SK-N-SH (cell line): ENCODE measurements at places on chromosomes 12 and 14. TPM values are rescaled to one million over a fixed set of nuclear protein-coding genes. Genes with fewer than 3 reads are reported as not detected.
A peak's percentile ranks its signal among the peaks of the same experiment; 100 is the strongest.

Gene ESRRB
- polyA plus RNA-seq = 0.05 and 0.06 TPM in 2 replicates

Gene SYNDIG1L
- not detected in 2 replicates for polyA plus RNA-seq

Gene PPFIA2
- 0.47 TPM in 1 of 2 replicates, not detected in the other for polyA plus RNA-seq

Gene KIF26A
- polyA plus RNA-seq = 1.4 and 1.7 TPM in 2 replicates

Gene NTF3
- polyA plus RNA-seq = not detected in 2 replicates

Gene NANOG
- not detected in 2 replicates for polyA plus RNA-seq

Gene IFI27
- polyA plus RNA-seq = 1.2 and 2.4 TPM in 2 replicates

Gene ENDOU
- polyA plus RNA-seq = not detected in 2 replicates

Gene FERMT2
- polyA plus RNA-seq = 40.1 and 54.5 TPM in 2 replicates

GRCh38 chr12:12926571-12927071 lies 25.3 kb downstream of the GPRC5D start:
- no peak for DNase-seq

DNA sequence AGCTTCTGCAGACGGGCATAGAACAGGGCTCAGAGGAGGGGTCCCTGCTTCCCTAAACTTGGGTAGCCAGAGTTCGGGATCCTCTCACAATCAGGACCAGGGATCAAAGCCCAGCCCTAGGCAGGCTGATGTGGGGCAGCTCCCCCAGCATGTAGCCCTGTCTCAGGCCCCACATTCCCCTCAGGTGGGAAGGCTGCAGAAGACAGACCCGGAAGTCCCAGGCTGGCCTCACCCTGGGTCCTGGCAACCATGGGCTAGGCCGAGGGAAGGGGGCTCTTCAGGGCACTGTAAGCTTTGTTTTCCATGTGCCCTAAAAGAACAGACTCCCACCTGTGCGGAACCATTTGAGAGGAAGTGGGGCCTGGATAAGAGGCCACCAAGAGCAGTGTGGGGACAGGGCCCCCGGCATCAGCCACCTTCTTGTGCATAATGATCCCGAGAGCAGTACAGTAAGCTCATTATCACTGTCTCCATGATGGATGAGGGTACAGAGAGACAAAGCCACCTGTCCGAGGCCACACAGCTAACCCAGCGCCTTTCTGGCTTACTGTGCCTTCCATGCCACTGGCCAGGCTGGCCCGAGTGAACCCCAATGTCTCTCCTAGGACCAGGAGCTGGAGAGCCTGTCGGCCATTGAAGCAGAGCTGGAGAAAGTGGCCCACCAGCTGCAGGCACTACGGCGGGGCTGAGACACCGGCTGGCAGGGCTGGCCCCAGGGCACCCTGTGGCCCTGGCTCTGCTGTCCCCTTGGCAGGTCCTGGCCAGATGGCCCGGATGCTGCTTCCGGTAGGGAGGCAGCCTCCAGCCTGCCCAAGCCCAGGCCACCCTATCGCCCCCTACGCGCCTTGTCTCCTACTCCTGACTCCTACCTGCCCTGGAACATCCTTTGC lies 11.5 kb downstream of the CHGA start:
- peak; percentile 75 for DNase-seq

DNA sequence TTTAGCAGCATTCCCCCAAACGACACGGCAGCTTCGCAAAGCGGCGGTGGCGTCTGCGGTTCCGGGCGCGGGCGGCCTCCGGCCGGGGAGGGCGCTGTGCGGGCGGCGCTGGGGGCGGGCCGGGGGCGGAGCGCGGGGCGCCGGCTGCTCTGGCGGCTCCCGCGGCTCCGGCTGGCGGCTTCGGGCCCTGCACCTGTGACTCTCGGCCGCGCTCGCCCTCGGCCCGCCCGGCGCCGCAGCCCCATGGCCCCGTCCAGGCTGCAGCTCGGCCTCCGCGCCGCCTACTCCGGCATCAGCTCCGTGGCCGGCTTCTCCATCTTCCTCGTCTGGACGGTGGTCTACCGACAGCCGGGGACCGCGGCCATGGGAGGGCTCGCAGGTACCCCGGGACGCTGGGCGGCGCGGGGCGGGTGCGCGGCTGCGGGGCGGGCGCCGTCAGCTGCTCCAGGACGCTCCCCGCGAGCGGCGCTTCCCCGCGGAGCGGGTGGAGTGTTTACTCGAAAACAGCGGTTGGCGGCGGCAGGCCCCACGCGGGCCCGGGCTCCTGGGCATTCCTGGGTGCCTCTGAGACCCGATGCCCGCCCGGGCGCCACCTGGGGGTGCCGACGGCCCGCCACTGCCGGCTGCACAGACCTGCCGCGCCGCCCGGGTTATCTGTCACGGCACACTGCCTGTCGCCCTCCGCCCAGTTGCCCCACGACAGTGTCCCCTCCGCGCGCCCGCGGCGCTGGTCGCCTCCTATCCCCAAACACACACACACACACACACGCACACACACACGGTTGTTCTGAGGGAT lies at the start of gene SLC48A1:
Gene SLC48A1, plus strand, starts transcription at position 177 of the 796 bp plus-strand sequence. Its CDS starts 67 bp downstream, at position 244.
- DNase-seq = peak; percentile 97

- no peak for DNase-seq
These were observed 14.4 kb downstream of the HHIPL1 start for GRCh38 chr14:99659333-99659741.

- no peak for DNase-seq
These were observed 15.7 kb downstream of the OSBPL8 start for GRCh38 chr12:76543813-76544347.

GRCh38 chr12:55850893-55851292 lies 8.2 kb upstream of the MMP19 start:
- no peak for DNase-seq

DNA sequence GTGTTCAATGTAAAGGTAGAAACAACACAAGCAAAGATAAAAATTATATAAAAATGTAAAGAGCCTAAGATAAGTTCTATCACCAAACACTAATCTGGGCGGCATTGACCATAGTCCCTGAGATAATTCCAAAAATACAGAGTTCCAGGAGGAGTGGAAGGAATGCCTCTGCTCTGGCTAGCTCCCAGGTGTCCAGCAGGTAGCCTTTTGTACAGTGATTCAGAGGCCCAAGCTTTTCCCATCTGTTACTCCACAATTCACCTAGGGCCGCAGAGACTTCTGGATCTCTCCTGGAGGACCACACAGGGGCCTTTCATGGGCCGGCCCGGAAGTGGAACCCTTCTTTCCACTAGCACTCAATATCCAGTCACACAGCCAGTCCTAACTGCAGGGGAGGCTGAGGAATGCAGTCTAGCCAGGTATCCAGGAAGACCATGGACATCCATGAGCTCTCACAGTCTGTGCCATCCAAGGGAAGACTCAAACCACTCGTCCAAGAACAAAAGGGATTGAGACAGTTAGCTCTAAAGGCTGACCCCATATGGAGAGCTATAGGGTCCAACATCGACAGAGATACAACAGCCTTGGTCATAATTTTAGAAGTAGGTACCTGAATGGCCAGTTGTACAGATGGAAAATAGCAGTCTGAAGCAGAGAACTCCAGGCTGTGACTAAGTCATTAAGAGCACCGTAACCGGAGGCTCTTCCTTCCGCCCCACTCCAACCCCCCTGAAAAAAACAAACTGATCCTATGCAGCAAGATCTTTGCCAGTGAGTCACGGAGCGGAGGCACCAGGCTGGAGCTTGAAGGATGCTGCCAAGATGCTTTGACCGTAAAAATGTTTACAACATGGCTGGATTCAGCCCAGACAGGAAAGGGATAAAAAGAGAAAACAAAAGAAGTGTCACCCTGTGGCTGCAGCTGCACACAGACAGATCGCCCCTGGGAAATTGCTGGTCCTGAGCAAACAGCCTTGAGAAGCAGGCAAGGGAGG lies 204.8 kb downstream of the NUAK1 start:
- DNase-seq = peak; percentile 4

DNA sequence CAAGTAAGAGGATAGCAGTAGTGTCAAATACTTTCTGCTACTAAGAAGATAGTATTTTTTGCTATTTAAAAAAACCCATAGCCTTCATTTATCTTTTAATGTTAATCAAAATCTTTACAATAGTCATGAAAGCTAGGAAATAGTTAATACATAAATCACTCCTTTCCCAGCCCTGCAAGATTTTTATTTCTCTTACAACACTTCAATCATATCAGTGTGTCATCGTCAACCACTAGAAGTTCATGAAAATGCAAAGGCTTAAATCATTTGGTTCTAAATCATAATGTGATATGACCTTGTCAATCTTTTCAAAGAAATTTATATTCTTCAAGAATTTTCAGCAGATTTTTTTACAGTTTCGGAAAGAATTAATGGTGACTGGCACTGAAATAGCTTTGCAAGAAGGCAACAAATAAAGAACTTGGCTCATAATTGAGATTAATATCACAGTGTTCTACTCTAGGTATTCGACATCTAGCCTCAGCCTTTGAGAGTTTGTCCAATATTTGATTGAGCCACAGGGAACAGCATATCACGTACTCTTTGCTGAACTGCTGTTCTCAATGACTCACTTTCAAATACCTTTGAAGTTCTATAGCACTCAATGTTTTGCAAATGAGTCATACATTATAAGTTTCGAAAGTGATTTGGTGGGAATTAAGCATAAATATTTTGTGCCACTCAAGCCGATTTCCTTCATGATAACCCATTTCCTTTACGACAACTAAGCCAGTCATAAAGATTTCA lies 384.0 kb upstream of the FOXG1 start:
- no peak for DNase-seq

DNA sequence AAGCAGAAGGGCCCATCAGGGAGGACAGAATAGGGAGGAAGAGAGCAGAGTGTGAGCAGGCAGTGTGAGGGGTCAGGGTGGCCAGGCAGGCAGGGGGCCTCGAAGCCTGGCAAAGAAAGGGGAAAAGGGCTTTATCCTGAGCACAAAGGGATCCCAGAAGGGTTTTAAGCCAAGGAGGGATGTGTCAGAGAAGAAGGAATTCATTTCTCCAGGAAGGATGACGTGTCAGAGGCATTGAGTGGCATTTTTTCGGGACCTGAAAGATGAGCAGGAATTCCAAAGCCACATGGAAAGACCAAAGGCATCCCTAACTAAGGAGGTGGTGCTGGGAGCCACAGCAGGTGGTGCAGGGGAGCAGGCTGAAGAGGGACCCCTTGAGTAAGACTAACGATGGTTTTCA lies 132.1 kb downstream of the DICER1 start:
- DNase-seq = no peak

- no peak for DNase-seq
These were observed 3.0 kb upstream of the CORO1C start for GRCh38 chr12:108734200-108734906.

- peak; percentile 21 for DNase-seq
These were observed 10.7 kb downstream of the DAAM1 start for GRCh38 chr14:59199205-59199604.

DNA sequence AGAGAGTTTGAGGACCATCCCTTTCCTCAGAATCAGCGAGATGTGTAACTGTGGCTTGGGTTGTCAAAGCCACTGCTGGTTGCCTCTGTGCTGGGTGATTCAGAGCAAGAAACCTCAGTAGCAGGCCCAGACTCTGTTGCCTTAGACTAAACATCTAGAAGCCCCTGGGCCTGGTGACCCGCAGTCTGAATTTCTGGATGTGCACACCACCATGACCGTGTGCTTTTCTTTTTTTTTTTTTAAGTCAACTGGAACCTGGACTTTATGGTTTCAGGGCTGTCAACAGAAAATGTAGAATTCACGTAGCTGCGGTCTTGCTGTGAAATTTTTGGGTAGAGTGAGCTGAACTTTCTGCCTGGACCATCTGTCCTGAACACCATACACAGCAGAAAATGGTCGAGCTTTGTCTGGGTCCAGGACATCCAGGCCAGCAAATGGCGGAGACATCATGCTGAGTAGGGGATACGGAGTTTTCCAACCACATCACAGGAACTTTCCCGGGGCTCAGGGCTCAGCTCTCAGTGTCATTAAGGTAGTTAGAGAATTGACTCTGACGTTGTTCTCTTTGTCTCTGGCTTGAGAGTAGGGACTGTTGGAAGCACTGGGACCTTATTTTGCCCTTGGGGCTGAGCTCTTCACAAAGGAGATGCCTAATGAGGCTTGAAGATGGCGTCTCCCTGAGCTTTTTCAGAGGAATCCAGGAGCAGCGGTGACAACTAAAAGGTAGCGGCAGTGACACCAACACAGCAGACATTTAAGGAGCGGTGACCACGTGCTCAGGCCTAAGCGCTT lies 23.0 kb upstream of the BATF start:
- DNase-seq = no peak

DNA sequence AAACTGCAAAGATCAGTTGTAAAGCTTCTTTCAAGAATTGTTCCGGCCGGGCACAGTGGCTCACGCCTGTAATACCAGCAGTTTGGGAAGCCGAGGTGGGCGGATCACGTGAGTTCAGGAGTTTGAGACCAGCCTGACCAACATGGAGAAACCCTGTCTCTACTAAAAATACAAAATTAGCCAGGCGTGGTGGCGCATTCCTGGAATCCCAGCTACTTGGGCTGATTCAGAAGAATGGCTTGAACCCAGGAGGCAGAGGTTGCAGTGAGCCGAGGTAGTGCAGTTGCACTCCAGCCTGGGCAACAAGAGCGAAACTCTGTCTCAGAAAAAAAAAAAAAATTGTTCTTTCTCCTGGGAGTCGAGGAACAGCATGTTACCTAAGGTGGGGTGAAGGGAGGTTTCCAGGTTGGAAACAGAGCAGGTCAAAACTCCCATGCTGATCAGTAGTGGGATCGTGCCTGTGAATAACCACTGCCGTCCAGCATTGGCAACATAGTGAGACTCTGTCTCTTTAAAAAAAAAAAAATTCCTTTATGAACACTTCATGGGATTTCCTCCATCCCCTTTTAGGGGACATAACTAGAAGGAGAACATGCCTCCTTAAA lies 13.9 kb downstream of the FBXO34 start:
- DNase-seq = no peak

GRCh38 chr12:111672822-111673381 lies 12.9 kb downstream of the BRAP start:
- DNase-seq = no peak

- no peak for DNase-seq
These were observed 1.3 kb upstream of the GNG2 start for GRCh38 chr14:51859131-51859530.

DNA sequence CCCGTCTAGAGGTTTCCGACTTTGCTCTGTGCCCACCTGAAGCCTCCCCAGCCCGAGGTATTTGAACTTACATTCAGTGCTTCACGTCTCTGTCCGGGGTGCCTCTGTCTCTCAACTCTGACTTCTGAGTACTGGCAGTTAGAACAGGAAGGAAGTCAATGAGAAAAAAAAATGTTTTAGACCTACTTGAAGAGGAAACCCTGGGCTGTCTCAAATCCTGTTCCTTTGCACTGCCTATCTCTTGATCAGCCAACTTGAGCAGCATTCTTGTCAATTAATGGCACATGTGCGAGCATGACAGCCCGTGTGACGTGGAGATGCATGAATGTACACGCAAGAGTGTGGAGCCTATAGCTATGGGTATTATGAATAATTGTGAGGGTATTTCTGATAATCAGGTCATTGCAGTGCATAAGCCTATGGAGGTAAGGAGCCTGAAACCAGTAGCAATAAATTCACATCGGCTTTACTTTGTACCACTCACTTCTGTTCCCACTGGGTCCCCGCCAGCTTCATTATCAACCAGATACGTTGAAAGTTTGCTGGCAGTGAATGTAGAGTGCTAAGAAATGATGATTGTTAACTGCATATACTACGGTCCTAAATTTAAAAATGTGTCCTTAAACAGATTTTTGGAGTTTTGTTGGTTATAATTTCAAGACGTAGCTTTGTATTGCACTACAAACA lies at the start of gene ARHGDIB:
Gene ARHGDIB, minus strand, starts transcription at position 136 of the 687 bp plus-strand sequence. CDS start 10,889 bp downstream, outside the sequence.
- no peak for DNase-seq
